ENCODE measurements at places on chromosomes 1 and 21.

- DNase-seq, result no peak
These were observed 6.3 kb downstream of the CD2 start for GRCh38 chr1:116760487-116760886.

DNA sequence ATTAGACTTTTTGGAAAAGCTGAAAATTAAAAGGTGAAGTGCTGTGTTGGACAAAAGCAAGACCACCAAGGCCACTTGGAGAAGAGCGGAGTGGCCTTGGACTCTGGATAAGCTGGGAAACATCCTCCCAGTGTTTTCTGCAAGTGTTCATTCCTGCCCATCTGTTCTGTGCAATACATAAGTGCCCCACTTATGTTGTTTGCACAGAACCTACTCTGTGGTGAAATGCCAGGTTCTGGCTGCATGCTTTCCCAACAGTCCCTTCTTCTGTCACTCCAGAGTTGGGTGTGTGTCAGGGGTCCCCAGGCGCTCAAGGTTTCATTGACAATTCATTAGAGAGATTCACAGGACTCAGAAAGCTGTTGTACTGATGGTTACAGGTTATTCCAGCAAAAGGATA, 30.3 kb downstream of the NHLH2 start:
- DNase-seq, result no peak

DNA sequence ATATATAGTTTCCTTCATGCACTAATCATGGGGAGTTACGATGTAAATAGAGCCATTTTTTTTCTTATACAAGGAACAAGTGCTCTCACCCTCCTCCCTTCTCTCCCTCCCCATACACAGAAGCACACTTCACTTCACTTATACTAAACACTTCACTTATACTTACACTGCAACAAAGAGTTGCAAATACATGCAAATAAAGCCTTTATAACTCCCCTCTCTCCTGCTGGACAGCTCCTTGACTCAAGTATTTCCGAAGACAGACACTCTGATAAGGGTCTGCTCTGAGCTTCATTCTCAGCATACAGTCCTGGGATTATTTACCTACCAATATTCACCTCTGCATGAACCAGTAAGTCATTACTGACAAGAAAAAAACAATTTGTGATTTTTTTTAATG, 35.6 kb upstream of the ERG start:
- no peak for DNase-seq

GRCh38 chr1:57179001-57179400, 213.2 kb upstream of the C8B start:
- no peak for DNase-seq

DNA sequence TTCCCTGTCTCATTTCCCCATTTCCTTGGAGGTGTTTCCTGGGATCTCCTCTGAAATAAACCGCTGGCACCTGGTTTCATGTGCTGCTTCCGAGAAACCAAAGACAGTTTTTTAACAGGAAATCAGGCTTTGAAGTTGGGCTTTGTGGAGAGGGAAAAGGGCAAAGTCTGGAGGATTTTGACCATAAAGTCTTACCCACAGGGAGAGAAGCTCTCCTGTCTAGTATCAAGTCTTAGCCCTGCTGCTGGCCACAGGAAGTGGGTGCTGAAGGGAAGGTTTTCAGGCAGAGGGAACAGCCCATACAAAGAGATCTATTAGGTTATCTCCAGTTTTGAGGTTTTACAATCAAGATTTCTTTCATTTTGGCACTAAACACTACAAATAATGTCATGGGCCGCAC, 29.3 kb downstream of the SLC5A9 start:
- no peak for DNase-seq

GRCh38 chr1:243595527-243596210, 254.4 kb downstream of the AKT3 start:
- no peak for DNase-seq

- no peak for DNase-seq
These were observed 66.3 kb upstream of the SLC45A1 start for GRCh38 chr1:8251635-8252034.

DNA sequence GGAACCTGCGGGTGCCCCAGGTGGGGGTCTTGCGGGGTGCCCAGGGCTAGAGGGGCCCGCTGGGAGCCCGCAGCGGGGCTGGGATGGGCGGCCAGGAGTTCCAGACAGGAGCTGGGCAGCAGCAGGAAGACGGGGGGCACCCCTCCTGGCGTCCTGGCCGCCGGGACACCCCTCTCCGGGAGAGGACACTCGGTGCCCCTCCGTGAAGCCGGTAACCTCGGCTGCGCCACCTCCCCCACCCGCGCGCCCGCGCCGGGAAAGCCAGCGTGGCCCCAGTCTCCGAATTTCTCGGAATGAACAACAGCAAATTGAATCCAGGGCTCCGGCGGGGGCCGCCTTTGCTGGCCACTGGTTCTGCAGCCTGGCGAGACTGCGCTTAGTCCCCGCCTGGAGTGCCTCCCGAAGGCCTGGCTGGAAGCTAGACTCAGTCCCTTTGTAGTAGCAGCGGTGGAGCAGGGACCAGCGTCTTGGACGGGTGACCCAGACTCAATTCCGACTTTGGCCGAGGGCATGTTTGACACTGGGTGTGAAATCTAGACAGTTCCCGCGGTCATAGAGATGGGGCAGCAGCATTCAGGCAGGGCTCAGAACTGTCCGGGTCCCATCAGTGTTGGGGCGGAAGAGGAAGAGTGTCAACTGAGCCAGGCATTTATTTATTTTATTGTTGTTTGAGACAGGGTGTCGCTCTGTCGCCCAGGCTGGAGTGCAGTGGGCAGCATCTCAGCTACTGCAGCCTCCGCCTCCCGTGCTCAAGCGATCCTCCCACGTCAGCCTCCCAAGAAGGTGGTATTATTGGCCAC, 773 bp downstream of the IFNGR2 start:
- DNase-seq, result no peak

DNA sequence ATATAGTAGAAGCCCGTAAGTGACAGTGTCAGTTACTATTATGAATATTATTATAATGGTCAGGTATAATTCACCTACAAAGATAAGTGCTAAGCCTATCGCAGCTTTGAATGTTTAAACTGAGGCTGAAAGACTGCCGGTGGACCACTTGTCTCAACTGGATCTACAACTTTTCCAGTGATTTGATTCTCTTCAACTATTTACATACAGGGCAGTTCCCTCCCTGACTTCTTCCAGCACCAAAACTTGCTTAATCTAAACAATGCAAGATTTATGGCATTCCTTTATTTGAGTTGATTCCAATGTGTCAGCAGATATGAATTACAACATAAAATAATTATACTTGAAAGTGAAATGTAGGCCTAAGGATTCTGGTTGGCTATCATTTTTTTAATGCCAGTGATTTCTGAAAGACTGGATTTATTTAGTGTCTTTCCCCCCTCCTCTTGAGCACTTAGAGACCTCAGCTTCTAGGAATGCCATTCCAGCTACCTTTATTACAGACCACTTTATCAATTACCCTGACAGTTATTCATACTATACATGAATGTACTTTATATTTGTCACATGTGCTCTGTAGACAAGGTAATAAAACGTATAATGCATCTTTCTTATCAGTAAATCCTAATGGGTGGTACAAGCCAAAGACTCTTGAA, 153.3 kb upstream of the C8B start:
- no peak for DNase-seq

DNA sequence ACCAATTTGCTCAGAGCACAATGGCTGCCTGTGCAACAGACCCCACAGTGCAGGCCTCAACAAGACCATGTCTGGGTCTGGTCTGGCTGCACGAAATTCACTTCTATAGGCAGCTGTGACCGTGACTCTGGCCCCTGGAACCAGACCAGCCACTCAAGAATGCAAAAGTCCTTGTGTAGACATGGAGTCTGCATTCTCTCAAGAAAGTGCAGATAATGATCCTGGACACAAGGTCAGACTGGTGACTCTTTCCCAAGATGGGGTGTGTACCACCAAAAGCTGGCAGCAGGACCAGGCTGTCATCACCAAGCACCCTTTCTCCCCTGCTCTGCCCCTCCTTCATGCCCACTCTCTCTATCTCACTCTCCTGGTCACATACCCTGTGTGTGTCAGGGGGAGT, 7.1 kb upstream of the METTL25B start:
- DNase-seq, result no peak

GRCh38 chr21:31222142-31222541, 121.9 kb downstream of the TIAM1 start:
- DNase-seq, result no peak

DNA sequence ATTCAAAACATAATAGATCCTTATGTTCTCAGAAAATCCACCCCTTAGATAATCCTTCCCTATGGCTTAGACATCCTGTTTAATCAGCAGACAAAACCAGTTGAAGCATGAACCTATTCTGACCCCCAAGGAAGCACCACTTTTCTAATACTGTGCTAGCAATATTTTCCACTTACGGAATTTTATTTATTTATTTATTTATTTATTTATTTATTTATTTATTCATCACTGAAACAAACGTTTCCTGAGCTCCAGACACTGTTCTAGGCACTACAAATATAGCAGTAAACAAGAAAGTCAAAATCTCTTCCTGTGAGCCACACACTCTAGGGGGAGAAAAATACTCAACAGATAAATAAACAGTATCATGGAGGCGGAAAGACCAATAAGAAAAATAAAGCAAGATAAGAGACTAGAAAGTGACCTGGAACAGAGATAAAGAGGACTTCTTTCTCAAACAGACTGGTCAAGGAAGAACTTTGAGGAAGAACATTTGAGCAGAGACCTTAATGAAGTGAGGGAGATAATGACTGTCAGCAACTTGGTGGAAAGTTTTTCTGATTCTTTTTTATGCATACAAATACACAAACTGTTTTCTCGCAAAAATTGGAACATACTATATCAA, 145.5 kb upstream of the POGK start:
- DNase-seq, result no peak

DNA sequence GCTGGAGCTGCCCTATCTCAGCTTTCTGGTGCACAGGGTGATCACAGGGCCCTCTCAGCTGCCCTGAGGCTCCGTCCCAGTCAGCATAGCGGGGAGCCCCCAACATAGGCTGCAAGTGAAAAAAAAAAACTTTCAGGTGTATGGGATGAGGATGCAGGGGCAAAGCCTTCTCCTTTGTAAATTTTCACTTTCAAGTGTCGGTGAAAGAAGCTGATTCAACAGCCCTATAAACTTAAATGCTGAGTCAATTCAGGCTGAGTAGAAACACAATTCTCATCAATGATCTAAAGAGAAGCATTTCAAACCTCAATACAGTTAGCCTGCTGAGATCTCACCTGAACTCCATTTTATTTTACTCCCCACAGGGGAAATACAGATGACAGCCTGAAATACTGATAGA, 171.2 kb downstream of the SEC16B start:
- no peak for DNase-seq

- no peak for DNase-seq
These were observed 10.0 kb upstream of the EFHD2 start for GRCh38 chr1:15399710-15400109.

DNA sequence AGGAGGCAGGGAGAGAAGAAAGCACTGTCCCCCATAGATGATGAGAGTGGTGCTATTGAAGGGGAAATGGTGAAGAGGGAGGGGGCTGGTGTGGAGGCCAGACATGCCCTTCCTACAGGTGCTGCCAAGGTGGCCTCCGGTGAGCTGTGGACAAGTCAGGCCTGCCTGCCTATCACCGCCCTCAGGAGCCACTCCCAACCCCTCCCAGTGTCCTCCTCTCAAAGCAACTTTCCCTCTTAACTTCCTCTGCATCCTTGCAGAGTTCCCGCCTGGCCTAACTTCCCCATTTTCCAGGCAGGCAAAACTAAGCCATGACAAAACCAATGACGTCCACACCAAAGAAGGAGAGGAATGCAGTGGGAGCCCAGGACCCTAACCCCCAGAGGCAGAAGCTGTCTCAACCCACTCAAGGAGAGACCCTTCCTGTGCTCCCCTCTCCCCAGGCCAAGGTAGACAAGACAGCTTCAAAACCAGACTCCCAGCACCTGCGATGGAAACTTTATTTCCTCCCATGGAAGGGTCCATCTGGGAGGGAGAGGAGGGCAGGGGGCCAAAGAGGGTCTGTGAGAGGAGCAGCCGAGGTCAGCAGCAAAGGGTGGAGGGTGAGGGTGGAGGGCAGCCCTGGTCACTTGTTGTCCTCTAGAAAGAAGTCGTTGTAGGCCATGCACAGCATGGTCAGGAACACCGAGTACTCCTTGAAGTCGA, 1.0 kb upstream of the S100A6 start:
- DNase-seq, result no peak

GRCh38 chr1:10679496-10680220, 116.8 kb downstream of the CASZ1 start:
- no peak for DNase-seq

DNA sequence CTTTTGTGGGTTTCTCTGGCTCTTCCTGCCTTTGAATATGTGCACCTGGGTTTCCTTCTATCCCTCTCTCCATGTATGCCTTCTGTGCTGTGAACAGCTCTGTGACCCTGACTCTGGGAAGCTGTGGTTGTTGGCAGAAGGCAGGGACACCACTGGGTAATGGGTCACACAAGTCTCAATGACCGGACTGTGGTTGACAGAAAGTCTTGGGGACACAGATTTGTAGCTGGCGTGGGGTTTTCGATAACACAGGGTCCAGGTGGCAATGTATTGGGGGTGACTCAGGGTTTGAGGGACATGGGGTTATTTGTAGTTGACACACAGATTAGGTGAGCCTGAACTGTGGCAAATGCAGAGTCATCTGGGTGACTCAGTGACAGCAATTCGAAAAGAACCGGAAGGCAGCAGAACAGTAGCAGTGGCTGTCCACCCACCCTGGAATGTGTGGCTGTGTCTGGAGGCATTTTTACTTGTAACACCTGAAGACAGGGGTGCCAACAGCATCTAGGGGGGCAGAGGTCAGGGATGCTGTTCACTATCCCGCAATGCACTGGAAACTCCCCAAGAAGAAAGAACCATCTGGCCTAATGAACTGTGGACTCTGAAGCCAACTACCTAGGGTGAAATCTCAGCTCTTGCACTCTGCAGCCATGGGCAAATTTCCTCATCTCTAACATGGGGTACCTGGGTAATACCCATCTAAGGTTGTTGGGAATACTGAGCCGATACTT, 13.0 kb upstream of the SLC6A9 start:
- DNase-seq, result no peak

GRCh38 chr1:40699787-40700186, 8.3 kb downstream of the NFYC start:
- no peak for DNase-seq

- no peak for DNase-seq
These were observed 29.7 kb downstream of the EIF2D start for GRCh38 chr1:206582537-206582936.

DNA sequence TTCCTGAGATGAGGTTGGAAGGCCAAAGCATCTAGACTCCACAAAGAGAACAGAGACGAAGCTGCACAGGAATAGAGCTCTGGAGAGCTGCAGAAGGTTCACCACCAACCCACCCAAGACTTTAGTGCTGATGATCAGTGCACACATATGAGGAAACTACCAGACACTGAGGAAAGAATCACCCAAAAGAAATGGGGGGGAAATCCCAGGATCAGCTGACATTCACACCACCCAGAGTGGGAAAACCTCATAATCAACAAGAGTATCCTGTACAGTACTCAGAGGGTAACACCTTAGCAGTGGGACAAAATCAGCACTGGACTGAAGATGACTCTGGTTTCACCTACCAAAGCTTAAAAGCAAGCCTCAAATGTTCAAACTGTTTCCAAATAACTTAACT, 36.4 kb downstream of the DENND1B start:
- DNase-seq, result no peak

DNA sequence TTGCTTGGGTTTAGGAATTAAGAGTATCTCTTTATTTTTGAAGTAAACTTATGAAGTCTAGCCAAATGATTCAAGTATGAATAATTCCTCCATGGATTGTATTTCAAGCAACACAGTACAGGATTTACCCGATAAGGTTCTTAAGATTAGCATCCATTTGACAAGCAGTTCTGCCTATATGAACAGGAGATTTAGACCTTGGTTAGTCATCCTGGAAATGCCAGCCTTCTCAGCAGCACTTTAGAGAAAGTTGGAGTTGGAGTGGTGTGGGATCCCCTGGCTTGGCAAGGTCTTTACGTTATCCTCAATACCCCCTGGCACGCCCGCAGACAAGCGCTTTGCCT, 1.6 kb downstream of the BCAR3 start:
- DNase-seq, result no peak

All from GM19239 (cell line).